Nephron progenitor cell (in vitro differentiated cells): ENCODE measurements at places on chromosomes 2 and 18.

DNA sequence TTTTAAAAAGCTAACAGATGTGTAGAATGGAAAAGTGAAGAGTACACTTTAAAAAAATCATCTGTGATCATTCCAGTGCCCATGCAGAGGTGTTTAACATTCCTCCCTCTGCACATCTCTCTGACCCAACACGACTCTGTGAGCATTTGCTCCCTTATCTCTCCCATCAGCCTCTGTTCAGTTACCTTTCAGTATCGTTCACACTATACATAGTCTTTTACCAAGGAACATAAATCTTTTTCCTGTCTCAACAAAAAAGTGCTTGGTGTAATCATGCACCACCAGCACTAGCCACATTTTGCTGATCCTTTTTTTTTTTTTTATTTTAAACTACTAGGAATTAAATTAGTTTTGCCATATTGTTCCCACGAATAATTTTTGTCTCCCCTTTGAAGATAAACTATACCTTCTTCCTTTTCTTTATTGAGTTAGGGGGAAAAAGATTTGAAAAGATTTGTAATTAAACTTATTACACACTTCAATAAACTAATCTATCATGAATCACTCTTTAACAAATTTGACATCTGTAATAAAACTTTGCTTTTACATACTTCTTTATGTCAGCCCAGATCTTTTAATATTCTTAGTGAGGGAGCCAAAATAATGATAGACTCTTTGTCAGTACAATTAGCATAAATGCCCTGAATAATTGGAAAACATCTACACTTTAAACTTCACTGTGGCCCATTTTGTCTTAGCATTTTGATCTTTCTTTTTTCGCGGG lies 489.8 kb upstream of the FANCL start:
- no peak for DNase-seq

DNA sequence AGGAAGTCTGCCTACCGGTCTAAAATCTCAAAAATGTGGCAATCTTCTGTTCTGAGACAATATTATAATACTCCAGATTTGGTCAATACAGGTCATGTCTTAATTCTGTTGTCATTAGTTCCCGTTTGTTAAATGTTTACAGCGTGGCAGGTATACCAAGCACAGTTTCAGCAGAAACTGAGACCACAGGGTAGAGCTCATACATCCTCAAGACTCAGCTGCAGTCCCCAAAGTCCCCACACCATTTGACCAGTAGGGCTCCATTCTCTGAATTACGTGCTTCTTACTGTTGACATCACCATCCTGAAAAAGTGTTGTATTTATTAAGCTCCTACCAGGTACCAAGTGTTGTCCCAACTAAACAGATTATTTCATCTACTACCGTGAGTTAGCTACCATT lies 157.1 kb downstream of the MC4R start:
- DNase-seq: no peak

- DNase-seq: no peak
Measured at GRCh38 chr2:157315901-157316300, 9.7 kb downstream of the ERMN start.

DNA sequence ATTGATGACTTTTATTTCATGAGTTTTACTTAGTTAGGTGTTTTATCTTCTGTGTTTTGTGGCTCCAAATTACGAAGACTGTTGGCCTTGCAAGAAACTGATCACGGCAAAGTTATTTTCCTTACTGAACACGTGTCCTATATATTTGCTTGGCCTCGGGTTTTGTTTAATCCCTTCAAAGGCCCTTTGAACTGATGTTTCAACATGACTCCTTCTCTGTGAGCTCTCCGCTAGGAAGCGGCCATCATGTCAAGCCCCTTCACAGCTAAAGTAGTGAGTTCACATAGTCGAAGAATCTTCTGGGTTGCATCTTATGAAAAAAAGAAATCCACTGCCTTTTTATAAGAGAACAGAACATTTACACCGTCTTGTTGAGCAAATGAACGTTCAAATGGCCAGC lies 159.3 kb downstream of the GBX2 start:
- no peak for DNase-seq

DNA sequence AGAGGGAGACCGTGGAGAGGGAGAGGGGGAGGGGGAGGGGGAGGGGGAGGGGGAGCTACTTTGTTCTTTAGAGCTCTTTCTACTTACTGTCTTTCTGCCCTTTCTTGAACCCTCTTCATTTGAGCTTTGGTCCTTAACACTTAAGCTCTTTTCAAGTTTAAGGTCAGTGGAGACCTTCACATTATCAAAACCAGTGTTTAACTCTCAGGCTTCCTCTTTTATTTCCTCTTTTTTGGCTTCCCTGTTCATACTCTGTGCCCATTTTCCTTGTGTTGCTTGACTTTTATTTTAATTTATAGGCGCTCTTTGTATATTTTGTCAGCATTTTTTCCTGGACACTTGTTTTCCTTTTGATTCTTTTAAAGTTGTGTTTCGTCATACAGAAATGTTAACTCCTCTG lies 37.1 kb downstream of the ACSL3 start:
- DNase-seq: no peak

GRCh38 chr2:54384301-54385203 lies 71.6 kb upstream of the SPTBN1 start:
- no peak for DNase-seq

GRCh38 chr2:197307236-197307932 lies 3.2 kb downstream of the ANKRD44 start:
- DNase-seq: no peak

GRCh38 chr2:62539606-62540407 lies 33.8 kb upstream of the TMEM17 start:
- DNase-seq: no peak

GRCh38 chr2:186220409-186220808 lies 265.7 kb upstream of the ZC3H15 start:
- no peak for DNase-seq

- no peak for DNase-seq
Measured at GRCh38 chr2:11072550-11072949, 82.7 kb upstream of the SLC66A3 start.

- no peak for DNase-seq
Measured at GRCh38 chr2:54602736-54603322, 120.6 kb upstream of the EML6 start.

DNA sequence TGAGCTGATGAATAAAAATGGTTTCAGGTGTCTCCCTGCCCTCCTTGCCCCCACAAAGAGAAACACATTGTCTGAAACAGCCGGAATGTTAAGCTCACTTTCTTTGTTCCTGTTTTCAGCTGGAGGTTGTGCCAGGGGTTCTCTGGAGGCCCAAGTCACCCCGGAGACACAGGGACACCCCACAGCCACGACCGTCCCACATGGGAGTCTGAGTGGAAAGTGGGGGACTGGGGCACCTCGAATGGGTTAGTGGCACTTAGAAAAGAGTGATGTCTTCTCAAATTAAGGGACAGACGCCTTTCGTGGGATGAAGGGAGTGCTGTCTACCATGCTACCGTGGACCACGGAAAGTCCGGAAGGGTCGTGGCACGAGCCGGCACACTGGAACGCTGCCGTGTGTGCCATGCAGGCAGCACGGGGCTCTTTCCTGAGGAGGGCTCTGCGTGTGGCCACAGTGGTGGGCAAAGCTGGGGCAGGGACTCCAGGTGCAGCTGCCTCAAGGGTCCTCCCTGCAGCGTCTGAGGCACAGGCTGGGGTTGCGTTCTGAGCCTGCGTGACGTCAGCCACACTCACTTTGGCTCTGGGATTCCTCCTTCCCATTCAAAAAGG lies 39.4 kb upstream of the CTDP1 start:
- no peak for DNase-seq

DNA sequence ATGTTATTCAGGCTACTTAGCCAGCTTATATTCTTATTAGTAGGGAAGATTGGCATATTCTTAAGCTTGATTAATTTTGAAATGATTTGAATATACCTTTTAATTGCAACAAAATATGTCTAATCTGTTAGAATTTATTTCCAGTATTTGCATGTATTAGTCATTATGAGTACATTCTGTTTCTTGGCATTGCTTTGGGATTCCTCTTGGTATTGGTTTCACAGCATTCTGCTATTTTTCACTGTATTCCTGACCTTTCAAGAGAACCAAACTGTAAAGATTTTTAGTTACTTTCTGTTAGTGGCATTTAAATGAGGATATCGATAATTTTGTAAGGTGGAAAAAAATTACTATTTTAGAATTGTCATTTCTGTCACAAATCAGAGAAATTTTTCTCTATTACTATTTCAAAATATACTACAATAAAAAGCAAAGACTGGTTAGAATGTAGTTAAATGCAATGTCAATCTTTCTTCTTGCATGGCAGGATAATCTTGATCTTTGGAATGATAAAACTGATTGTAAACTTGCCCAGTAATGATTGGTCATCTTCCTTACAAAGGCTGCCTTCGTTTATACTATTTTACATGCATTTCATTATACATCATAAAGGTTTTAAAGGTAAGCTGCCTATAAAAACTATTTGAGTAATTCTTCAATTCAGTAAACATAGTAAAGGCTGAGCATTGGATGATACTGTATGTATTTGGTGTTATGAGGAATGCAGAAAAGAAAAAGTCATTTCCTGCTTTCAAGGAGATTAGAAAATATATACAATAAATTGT lies 86.1 kb downstream of the SLC4A10 start:
- DNase-seq: no peak

DNA sequence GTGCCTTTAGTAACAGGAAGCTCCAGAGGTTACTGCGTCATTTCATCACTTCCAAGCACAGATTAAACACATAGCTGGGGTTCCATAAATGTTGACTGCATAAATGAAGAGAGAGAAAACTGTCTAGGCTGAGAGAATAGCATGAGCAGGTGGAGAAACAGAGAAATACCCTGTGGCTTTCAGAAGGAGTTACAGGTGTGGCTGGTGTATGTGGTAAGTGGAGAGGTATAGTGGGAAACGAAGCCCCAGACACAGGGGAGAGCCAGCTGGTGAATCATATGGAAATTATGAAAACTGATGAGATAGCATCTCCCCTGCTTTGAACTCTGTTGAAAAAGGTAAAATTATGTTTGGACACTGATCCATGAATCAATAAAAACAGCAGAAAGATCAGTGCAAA lies 807.4 kb upstream of the POU3F3 start:
- no peak for DNase-seq

GRCh38 chr2:240953426-240954410 lies 44.7 kb upstream of the SNED1 start:
- DNase-seq: no peak

DNA sequence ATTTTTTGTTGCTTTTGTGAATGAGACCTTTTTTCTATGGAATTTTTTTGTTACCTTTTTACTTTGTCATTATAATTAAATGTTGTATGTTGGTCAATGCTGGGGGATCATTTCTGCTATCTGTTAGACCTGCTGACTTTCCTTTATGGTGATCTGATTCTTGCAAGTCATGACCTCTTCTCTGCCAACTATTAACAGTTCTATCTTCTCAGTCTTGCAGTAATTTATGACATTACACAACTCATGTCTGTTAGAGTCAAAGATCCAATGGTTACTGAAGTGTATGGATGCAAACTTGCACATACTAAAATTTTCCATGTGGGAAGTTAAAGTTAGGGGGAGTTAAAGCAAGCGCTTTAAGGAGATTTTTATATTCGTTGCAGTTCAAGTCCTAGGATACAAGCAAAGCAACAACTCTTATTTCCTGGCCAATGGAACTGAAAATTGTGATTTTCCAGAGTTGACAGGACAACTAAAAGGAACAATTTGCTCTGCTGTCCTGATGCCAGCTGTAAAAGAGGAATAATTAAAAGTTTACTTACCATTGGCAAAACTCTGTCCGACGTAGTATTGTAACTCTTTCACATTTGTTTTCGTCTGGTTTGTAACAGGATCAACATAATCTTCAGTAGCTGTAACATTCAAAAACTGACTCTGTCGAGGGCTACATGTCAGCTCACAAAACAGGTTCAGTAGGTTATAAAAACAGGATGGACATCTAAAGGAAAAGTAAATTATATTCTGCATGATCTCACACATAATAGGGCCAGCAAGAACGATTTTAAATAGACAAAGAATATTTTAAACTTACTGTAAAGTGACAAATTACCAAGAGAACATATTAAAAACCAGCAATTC lies 17.8 kb downstream of the NPC1 start:
- no peak for DNase-seq

GRCh38 chr2:96622544-96622943 lies 15.6 kb downstream of the KANSL3 start:
- DNase-seq: no peak

GRCh38 chr2:20348542-20348941 lies 2.1 kb downstream of the PUM2 start:
- DNase-seq: peak; percentile 17

- DNase-seq: no peak
Measured at GRCh38 chr18:36537289-36537688, 239.8 kb downstream of the FHOD3 start.

DNA sequence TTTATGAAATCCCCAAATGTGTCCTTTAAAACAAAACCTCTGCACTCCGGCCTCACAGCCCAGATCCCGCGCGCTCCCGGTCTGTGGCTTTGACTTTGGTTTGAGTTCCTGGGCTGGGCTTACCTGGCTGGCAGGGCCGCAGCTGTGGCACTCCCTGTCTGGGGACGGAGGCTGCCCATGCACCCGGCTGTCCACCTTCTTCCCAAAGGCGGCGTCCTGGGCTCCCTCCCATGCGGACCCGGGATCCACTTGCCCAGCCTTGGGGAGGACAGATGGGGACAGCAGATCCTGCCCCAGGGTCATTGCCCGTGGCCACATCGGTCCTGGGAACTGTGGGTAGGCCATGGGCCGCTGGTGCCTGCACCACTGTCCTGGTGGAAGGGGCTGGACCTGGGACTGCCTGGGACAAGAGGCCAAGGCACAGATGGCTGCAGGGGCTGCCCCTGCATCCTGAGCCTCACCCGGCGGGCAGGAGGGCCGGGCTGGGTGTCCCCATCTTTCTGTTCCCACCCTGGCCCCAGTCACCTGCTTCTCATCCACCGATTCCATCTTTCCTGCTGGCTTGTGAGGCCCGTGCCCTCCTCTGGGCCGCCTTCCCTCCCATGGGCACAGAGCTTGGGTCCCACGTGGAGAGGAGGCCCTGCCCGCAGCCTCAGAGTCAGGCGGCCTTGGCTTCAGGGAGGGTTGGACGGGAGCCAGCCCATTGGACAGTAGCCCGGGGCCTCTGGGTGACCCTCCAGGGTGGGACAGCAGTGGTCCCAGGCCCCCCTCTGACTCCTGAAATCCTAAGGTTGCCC lies 27.7 kb downstream of the NFATC1 start:
- no peak for DNase-seq

DNA sequence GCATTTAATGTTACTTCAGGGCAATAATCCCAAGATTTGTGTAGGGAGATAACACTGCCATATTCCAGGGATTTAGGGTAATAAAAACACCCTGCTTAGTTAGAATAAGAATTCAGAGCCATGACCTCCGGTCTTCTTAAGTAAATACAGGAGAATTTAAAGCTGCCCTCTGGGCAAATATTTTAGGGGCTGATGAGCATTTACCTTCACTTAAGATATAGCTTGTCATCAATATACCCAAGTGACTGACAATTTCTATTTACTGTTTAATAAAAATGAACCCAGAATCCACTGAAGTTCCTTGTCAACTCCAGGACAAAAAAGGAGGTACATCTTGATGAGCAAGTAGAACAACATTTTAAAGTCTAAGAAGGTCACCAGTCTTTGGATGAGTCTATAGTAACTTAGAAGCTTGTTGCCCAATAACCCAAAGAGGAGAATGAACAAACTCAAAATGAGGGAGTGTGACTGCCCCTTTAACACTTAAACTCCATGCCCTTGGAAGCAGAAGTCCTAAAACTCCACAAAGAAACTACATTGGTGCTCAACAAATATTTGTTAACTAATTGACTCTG lies 24.3 kb upstream of the IKZF2 start:
- no peak for DNase-seq
